Posterior cingulate gyrus (tissue), 11 donors: ENCODE measurements at places on chromosomes 11 and 22.

- DNase-seq, result no peak
Observed at GRCh38 chr11:12441231-12441861, 64.0 kb downstream of the PARVA start.

GRCh38 chr11:43687120-43687791 lies 6.7 kb downstream of the HSD17B12 start:
- DNase-seq, result no peak

DNA sequence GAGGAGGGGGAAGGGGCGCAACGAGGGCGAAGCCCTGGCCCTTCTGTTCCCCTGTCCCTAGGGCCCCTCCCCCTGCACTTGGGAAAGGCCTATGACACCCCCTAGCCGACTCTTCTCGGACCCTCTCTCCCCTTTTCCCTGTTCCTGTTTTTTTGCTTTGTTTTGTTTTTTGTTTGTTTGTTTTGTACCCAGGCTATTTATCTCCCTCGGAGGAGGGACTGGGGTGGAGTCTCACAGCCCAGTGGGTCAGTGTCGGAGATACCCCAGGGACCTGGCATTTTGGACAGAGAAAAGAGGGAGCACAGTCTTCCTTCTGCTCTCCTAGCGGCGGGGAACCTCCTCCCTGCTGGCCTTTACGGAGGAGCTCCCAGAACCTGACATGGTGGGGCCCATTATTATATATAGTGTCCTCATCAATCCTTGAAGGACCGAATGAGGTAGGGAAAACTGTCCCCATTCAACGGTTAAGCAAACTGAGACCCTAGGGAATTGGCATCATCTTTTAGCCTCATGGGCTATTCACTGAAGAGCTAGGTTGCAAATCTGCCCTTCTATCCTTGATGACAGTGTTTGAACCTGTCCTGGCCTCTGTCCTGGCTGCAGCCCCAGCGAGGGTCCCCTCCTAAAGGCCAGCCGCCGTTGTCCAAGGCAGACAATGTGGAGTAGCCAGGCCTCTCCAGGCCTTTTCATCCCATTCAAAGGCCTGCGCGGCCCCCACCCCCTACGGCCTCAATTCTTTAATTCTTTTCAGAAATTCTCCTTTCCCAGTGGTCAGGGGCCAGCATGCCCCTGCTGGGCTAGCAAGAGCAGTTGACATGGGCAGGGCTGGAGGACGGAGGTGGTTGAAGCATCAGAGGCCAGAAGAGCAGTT lies 911 bp downstream of the EMID1 start:
- no peak for DNase-seq

DNA sequence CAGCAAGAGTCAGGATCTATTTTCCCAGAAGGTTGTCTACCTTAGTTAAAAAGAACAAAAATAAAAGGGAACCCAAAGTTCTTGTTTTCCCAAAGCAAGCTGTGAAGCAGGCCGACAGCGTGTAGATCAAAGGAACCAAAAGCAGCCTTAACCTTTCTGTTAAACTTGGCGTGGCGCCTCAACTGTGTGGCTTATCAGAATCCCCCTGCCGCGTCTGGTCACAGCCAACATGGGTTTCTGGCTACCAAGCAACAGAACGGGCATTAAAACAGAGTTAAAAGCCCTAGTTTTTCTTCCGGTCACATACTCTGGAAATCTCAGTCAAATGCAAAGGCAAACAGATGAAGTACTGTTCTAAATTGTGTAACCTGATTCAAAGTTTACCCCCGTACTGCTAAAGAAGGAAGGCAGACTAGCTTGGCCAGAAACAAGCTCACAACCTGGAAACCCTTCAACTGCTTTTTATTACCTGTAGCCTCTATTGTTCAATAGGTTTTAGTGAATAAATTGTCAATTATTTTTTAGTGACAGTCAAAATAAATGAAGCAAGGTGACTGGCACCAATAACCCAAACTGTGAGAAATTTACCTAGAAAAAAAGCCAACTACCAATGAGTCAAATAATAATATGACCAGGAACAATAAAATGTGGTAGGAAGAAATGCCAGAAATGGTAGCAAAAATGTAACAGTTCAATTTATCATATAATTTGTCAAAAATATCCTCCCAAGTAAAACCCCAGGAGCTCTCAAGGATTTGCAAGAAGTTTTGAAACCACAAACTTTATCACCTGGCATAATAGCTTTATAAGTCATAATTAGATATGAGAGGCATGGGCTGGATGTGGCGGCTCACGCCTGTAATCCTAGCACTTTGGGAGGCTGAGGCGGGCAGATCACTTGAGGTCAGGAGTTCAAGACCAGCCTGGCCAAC lies 21.4 kb downstream of the CHKA start:
- DNase-seq, result no peak

GRCh38 chr11:128188346-128189004 lies 398.9 kb downstream of the ETS1 start:
- DNase-seq, result no peak

GRCh38 chr11:7545611-7546010 lies 31.8 kb downstream of the PPFIBP2 start:
- no peak for DNase-seq

DNA sequence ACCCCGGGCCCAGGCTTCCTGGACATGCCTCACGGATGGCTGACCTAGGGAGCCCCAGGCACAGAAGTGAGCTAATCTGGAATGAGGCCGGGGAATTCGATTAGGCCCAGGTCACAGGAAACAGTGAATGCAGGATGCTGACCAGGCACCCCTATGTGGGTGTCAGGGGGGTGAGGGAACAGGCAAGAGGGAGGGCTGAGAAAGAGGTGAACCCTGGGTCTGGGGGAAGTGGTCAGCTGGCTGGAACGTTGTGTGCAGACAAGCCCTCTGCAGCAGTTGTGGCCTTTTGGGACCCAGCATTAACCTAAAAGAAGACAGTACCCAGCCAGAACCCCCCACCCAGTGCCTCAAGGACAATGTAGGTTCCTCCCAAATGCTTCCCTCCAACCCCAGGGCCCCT lies 8.1 kb downstream of the SERHL2 start:
- DNase-seq, result peak; percentile 22

- no peak for DNase-seq
Observed at GRCh38 chr22:25420925-25421904, 143.3 kb upstream of the GRK3 start.

- DNase-seq, result no peak
Observed at GRCh38 chr11:112285841-112286311, 25.2 kb upstream of the PLET1 start.

- no peak for DNase-seq
Observed at GRCh38 chr11:17604201-17604914, 57.3 kb downstream of the OTOG start.

DNA sequence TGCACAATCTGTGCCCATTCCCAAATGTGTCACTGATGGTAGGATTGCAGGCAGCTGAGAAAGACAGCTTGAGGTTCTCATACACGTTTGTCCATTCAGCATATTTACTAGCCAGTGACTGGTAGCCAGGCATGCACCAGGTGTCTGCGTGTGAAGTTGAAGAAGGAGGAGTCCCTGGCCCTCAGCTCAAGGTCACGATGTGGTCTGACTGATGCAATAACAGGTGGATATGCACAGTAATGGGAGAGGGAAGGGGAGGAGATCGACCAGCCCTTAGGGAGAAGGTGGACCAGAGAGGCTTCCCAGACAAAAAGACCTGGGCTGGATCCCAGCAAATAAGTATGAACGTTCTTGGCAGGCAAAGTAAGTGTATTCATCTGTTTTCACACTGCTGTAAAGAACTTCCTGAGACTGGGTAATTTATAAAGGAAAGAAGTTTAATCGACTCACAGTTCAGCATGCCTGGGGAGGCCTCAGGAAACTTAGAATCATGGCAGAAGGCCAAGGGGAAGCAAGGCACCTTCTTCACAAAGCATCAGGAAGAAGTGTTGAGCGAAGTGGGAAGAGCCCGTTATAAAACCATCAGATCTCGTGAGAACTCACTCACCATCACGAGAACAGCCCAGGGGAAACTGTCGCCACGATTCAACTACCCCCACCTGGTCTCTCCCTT lies 96.0 kb downstream of the MN1 start:
- no peak for DNase-seq

GRCh38 chr22:28143961-28144745 lies 225.1 kb upstream of the PITPNB start:
- DNase-seq, result no peak

DNA sequence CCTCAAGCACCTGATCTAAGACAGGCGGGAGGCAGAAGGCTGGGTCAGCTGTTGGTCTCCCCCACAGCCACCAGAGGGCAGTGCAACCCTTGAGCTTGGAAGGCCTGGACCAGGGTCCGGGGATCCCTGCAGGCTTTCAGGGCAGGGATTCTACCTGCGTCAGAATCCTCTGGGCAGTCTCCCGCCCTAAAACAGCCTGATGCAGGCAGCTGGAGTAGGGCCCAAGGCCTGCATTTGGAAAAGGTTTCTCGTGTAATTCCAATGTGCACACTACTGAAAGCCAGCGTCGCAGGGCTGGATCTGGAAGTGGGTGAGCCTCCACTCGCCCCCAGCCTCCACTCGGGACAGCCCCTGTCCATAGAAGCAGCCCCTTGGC lies 31.8 kb downstream of the BID start:
- peak; percentile 82 for DNase-seq

- DNase-seq, result no peak
Observed at GRCh38 chr11:17905477-17905876, 107.4 kb downstream of the SERGEF start.

GRCh38 chr11:73969991-73970800 lies 12.4 kb downstream of the UCP2 start:
- no peak for DNase-seq

DNA sequence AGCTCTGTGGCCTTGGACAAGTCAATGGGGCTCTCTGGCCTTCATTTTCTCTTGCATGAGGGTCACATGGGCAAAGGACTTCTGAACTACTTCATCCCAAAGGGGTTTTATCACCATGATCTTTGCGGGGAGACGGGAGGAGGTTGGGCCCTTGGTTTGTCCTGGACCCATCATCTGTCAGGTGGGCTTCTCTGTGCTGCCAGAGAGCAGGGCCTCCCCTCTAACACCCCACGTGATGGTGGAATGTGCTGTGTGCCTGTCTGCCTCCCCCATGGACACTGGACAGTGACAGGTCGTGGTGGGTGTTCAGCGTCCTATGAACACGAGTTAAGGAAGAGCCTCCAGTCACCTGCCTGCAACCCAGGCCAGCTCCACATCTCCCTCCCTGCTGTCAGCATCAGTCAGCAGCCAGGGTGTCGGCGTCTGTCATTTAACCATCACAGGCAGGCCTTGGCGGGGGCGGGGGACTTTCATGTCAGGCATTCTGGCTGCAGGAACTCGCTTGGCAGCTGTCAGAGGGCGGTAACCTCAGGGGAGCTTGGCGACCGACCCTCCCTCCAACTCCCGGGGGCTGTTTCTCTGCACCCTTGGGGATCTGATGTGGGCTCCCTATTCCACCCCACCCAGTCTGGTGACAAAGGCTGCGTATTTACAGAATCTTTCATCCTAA lies 2.6 kb upstream of the SUN2 start:
- no peak for DNase-seq

- no peak for DNase-seq
Observed at GRCh38 chr11:76554767-76555166, 109.9 kb downstream of the EMSY start.

DNA sequence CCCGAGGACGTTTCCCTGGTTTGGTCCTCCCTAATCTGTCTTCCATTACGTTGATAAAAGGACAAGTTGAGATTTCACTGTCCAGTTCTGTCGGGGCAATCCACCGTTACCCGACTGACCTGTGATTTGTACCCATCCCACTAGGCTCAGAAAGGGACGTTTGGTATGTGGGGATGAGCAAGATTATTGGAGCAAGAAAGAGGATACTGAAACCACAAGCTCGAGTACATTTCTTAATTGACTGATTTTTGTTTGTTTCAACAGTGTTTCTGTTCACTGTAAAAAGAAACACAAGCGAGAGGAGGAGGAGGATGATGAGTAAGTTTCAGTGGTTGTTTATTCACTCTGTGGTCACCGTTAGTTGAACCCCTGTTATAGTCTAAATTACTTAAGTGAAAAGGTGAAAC lies 969 bp downstream of the CCDC117 start:
- DNase-seq, result no peak
